ENCODE measurements at places on chromosomes 4 and X.

- no peak for DNase-seq
Observed at GRCh38 chr4:26993539-26993938, 132.9 kb downstream of the STIM2 start.

DNA sequence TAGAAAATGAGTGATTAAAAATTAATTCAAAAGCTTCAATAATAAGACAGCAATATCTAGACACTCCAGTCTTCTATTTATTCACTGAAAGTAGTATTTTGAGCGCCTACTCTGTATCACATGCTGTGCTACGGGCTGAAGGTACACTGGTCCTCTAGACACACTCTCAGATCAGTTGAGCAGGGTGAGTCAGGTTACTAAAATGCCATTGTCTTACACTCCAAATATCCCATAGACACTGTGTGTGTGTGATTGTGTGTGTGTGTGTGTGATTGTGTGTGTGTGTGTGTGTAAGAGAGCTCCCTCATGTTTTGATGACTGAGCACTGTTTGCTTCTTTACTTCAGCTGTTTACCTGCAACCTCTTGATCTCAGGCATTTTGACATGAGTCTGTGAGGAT is 342.8 kb upstream of the BOD1L1 start:
- no peak for DNase-seq

- DNase-seq = peak; percentile 4
Observed at GRCh38 chr4:1933700-1934099, 62.5 kb downstream of the NSD2 start.

- DNase-seq = peak; percentile 25
Observed at GRCh38 chrX:112147206-112147605, 64.6 kb upstream of the TRPC5 start.

DNA sequence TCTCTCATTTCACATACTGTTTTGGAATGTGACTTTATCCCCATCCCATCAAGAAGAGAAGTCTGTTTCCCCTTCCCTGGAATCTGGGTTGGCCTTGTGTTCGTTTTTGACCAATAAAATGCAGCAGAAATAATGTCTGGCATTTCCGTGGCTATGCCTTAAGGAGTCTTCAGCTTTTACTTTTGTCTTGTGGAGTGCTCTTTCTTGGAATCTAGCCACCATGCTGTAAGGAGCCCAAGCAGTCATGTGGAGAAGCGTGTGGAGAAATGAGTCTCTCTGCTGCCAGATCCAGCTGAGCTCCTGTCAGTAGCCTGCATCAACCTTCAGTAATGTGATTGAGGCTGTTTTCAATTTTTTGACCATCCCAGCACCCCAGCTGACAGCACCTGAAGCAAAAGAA is 84.4 kb upstream of the ARMCX2 start:
- no peak for DNase-seq

DNA sequence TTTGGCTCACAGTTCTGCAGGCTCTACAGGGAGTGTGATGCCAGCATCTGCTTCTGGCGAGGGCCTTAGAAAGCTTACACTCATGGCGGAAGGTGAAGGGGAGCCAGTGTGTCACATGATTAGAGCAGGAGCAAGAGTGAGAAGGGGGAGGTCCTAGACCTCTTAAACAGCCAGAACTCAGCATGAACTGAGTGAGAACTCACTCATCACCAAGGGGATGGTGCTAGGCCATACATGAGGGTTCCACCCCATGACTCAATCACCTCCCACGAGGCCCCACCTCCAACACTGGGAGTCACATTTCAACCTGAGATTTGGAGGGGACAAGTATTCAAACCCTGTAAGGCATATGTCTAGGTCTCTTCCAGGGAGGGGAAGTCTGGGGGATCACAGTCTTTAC is 33.4 kb downstream of the SPRY1 start:
- DNase-seq = no peak

DNA sequence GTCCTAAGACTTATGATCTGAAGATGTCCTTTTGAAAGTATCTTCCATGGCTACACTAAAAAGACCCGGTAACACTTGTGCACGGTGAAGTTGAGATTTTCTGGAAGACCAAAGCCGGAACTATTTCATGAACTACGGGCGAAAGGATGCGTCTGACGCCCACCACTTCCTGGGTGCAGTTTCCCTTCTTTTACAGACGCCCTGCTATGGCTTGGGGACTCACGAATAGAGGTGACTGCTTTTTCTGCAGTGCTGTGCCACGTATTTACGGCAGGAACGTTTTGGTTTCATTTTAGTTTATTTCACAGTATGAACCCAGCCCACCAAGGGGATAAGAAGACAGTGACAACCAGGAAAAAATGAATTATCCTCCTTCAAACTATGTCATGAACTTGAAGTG is 180.4 kb downstream of the AFAP1 start:
- DNase-seq = no peak

DNA sequence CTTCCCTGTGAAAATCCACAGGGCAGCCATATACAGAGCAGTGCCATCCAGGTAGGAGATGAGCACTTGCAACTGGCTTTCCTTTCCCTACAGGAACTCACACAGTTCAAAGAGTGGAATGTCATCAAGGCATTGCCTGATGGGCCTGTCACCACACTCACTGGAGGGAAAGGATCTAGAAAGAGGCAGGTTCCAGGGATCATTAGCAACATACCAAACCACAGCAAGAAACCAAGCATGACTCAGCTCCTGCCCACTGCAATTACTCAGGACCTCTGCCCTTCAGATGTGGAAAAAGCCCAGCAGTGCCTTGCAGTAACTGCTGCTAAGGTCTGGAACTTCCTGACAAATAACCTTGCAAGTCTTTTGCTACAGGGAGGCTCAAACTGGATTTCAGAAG is 101.2 kb downstream of the ZNF674 start:
- peak; percentile 17 for DNase-seq

DNA sequence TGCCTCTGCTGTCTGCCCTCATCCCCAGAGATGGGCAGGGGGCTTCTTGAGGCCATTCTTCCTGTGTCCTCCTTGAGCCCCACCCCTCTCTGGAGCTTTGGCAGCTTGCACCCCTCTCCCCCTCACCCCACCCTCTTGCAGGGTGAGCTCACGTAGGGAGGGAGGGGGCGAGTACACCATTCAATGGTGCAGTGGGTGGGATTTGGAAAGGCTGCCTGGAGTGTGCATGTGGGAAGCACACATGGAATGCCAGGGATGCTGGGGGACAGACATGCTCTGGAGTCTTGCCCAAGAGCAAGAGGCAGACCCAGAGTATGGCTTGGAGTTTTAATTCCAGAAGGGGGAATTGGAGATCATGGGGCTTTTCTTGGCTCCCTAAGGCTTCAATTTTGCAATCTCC is 5.6 kb downstream of the PAK3 start:
- DNase-seq = peak; percentile 70

DNA sequence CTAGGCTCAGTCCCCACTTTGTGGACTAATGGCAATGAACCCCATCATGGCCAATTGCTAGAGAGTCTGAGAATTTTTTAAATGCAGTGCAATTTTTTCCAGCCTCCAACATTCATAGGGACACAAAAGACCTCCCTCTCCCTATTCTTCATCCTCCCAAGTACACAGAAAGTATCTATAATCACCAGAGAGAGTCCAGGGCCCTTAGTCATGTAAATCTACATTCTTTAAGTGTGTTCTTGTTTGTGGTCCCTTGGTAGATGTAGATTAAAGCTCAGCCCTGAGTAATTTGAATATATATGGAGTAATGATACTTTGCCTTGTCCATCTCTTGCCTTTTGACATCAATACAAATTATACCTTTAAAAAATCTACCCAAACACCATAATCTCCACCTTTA is 51.3 kb upstream of the ATXN3L start:
- no peak for DNase-seq

- no peak for DNase-seq
Observed at GRCh38 chr4:82906469-82906868, 5.9 kb downstream of the THAP9 start.

DNA sequence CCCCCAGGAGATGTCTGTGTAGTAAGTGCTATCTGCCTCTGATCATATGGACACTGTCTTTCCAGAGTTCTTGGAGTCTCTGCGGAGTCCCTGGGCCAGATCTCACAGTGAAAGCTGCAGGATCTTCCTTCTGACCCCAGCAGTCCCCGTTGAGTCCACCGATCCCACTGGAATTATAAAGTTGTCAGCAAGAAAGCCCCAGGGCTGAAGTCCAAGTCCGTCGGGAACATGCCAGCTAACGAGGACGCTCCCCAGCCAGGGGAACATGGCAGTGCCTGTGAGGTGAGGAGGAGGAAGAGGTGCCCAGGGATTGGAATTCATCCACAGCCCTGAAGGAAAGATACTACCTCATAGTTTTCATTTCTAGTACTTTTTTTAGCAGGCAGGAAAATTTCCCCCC is 9.3 kb downstream of the ZNF81 start:
- DNase-seq = no peak

DNA sequence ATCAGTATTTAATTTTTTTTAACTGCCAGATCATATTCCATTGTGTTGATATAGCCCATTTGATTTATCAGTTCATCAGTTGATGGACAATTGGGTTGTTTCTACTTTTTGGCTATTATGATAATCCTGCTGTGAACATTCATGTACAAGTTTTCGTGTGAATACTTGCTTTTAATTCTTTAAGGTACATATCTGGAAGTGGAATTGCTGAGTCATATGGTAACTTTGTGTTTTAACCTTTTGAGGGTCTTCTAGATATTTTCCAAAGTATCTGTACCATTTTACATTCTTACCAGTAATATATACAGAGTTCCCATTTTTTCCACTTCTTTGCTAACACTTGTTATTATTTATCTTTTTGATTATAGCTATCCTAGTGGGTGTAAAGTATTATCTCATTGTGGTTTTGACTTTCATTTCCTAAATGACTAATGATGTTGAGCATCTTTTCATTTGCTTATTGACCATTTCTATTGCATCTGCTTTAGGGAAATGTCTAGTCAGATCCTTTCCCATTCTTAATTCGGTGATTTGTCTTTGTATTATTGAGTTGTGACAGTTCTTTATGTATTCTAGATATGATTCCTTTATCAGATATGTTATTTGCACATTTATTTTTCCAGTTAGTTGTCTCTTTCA is 75.2 kb upstream of the NUDT6 start:
- DNase-seq = no peak

All from NCI-H69 (cell line).